ENCODE measurements at places on chromosomes 6 and 20. TPM values are rescaled to one million over a fixed set of nuclear protein-coding genes. Genes with fewer than 3 reads are reported as not detected.

Gene SLC12A5
- under 0.01 TPM for total RNA-seq

Gene ABHD16B
- not detected for total RNA-seq

Gene TPBG
- total RNA-seq: 276 TPM

Gene PHACTR3
- total RNA-seq: under 0.01 TPM

Gene COL9A1
- not detected for total RNA-seq

Gene FAM209B
- total RNA-seq: not detected

Gene SIRPB1
- 2.2 TPM for total RNA-seq

Gene RGS19
- 39.1 TPM for total RNA-seq

Gene THBS2
- total RNA-seq: 169 TPM

Gene SCRT2
- not detected for total RNA-seq

Gene NNAT
- 0.43 TPM for total RNA-seq

Gene HUS1B
- 2.0 TPM for total RNA-seq

Gene PACSIN1
- not detected for total RNA-seq

Gene STX16
- 35.5 TPM for total RNA-seq

Gene CRYBG1
- 3.1 TPM for total RNA-seq

Gene TAB2
- 25.4 TPM for total RNA-seq

Gene SLC17A1
- not detected for total RNA-seq

Gene DDX43
- 14.4 TPM for total RNA-seq

Gene HLA-DQB1
- 0.43 TPM for total RNA-seq

Gene SEMG1
- not detected for total RNA-seq

Gene CTNNBL1
- total RNA-seq: 19.5 TPM

Gene KCNB1
- under 0.01 TPM for total RNA-seq

Gene RNF182
- total RNA-seq: 2.3 TPM

Gene CRISP2
- total RNA-seq: not detected

Gene MICAL1
- 37.4 TPM for total RNA-seq

Gene MTO1
- total RNA-seq: 45.3 TPM

Gene CLIC5
- total RNA-seq: not detected

Gene POM121L2
- not detected for total RNA-seq

Gene SCUBE3
- 0.22 TPM for total RNA-seq

Gene HLA-DQA2
- not detected for total RNA-seq

Gene RNF144B
- 1.4 TPM for total RNA-seq

Gene MUC21
- total RNA-seq: not detected

Gene ANGPT4
- total RNA-seq: not detected

Gene ENPP4
- 1.1 TPM for total RNA-seq

Measured in placental pericyte (primary cell).